ENCODE measurements at places on chromosomes 7 and 10. TPM values are rescaled to one million over a fixed set of nuclear protein-coding genes. Genes with fewer than 3 reads are reported as not detected.

DNA sequence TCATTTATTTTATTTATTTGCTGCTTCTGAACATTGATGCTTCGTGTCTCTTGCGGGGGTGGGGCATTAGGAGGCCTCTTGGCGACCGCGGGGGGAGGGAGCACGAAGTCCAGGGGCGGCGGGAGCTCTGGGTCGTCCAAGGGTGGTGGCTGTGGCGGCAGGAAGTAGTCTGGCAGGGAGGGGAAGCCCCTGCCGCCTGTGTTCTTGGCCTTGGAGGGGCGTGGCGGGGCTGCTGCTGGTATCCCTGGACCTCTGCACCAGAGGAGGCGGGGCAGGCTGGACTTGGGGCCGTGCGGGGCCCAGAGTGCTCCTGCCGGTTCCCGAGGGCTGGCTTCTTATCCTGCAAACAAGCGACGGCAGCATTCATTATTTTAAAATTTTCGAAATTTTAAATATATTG lies 70.5 kb upstream of the ABI1 start:
- DNase-seq, result no peak

- DNase-seq, result peak; percentile 74
Measured at GRCh38 chr7:101162551-101163278, 2.7 kb downstream of the VGF start.

GRCh38 chr7:103691291-103691690 lies 245.3 kb upstream of the SLC26A5 start:
- DNase-seq, result no peak

The PNLIPRP3 gene
- 9.5 TPM for total RNA-seq

- peak; percentile 89 for DNase-seq
Measured at GRCh38 chr10:113045147-113046055, 95.4 kb downstream of the TCF7L2 start.

DNA sequence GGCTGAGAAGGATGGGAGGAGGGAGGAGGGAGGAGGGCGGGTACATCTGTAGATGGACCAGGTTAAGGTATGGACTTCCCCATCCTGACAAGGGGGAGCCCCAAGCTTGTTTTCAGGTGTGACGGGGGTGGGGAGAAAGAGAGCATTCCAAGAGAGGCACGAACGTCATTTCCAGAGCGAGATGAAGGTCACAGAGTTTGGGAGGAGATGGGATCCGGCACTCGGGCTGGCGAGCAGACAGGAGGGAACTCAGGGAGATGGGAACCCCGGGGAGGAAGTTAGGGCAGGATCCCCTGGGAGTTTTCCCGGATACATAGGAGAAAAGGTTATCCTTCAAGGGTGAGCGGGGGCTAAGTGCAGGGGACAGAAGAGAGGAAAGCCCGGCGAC lies 118.8 kb downstream of the CUX1 start:
- DNase-seq, result no peak

- no peak for DNase-seq
Measured at GRCh38 chr10:116398224-116398623, 29.4 kb upstream of the PNLIPRP3 start.

DNA sequence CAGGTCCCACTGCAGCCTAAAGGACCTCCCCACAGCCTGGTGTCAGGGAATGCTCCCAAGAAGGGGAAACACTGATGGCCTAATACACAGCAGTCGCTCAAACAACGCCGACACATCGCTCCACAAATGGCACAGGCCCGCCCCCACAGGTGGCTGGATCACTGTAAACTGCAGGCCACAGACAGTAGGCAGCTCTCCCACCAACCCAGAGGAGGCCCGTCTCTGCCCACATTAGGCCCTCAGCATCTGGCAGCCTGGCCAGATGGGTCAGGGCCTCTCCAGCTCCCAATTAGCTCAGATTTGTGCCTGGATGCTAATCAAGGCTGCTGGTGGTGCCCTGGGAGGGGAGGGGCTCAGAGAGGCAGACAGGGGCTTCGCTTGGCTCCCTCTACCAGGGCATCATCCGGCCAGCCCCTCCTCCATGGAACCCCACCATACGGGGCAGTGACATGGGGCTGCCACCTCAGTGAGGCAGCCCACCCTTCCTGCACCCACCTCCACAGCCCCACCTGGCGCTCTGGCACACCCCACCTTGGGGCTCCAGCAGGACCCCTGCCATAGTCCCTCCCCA lies 42.7 kb downstream of the CAMK2B start:
- DNase-seq, result no peak

GRCh38 chr7:44460325-44460724 lies 30.1 kb downstream of the NUDCD3 start:
- no peak for DNase-seq

The ASB4 gene
- not detected for total RNA-seq

GRCh38 chr7:159020987-159021386 lies 123.7 kb downstream of the VIPR2 start:
- no peak for DNase-seq

DNA sequence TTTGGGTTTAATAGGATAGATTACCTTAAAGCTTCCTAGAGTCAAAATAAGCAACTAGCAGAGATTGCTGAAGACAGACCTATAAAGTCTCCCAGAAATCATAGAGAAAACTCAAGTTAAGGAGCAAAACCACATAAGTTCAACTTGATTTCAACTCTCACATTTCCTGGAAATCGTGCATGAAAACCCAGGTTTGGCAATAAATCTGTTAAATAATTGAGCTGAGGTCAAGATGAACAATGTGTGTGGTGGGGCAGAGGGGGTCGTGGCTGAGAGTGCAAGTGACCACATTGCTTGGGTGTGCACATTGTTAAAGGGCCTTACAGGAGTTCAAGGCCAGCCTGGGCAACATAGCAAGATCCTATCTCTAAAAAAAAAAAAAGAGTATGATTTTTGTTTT lies 636.5 kb downstream of the GALNT17 start:
- no peak for DNase-seq

The HECW1 gene
- total RNA-seq, result 0.27 TPM

GRCh38 chr10:133378251-133379096 lies 588 bp upstream of the PAOX start:
- DNase-seq, result peak; percentile 29

GRCh38 chr10:62050893-62051433 lies 149.5 kb downstream of the ARID5B start:
- DNase-seq, result peak; percentile 90

GRCh38 chr10:36676756-36677430 lies 448.5 kb upstream of the ANKRD30A start:
- no peak for DNase-seq

The FKBP6 gene
- total RNA-seq, result not detected

DNA sequence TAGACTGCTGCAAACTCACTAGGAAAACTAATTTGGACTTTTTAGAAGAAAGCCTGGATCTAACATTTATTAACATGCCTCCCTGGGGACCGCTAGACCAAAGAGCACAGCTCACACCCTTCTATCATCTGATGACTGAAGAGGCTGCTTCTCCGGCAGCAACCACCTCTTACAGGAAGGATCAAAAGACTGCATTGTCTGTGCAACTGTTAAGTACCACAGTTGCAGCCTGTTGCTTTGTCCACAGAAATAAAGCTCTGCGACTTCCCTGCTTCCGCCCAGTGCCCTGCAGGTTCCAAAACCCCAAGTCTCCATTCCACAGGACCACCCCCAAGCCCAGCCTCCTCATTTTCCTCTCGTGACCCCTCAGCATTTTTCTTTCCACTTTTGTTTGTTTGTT lies 14.0 kb upstream of the PODXL start:
- no peak for DNase-seq

The KLF14 gene
- total RNA-seq, result not detected

DNA sequence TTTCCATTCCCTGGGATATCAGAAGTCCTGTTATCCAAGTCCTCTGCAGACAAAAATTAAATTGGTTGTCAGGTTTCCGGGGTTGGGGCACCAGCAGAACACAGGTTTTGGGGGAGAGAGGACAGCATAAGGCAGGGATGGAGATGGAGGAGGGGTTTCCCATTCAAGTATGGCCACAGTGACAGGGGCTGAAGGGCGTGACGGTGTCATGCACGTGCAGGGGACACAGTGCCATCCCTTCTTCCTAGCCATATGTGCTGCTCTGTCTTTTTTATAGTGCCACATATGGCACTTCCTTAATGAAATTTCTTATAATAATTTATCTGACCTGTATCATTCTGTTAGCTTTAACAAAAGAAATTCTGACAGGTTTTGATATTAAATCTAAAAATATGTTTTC lies 259.2 kb downstream of the PTEN start:
- DNase-seq, result no peak

The PPP1R3A gene
- total RNA-seq, result not detected

GRCh38 chr10:89515031-89515841 lies 20.2 kb downstream of the SLC16A12 start:
- peak; percentile 75 for DNase-seq

DNA sequence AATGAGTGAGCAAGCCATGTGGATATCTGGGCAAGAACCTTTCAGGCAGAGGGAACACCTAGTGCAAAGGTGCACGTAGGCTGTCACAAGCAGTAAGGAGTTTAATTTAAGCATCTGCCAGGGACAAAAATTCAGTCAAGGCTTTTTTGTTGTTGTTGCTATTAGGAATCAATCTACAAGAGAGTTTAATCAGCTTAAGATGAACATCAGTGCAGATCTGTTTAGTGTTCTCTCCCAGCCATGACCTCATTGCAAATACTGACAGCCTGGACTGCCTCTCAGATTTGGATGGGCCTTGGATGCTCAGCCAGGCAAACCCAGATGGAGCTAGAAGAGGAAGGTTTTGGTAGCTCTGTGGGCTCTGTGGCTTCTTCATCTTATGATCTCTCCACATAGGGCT lies 3.3 kb upstream of the GLCCI1 start:
- DNase-seq, result no peak

DNA sequence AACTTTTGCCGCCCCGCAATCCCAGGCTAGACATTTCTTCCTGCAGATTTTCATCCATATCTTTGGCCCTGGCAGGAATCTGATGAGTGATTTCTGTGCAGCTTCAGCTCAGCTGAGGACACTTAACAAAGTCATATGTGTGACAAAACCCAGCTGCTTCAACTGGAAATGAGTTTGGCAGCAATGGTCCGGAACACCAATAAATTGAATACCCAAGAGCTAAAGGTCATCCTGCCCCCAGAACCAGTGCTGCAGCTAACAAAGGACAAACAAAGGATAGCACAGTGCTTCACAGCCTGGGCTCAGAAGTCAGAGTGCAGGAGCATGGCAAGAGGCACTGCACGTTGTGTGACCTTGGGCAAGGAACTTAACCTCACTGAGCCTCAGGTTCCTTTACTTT lies 40.0 kb upstream of the TRIL start:
- DNase-seq, result no peak

DNA sequence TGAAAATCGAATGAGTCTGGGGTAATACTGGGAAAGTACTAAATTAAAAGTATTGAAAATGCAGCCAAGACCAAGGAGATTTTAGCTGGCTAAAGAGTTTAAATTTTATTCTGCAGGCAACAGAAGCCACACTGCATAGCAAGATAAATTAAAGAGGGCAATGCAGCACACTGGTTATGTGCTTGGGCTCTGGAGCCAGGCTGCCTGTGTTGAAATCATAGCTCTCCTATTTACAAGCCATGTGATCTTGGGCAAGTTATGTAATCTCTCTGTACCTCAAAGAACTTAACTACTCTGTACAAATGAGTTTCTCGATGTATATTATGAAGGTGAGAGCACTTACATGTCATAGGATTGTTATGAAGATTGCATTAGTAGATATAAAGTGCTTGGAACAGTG lies 9.9 kb downstream of the SLC25A13 start:
- peak; percentile 57 for DNase-seq

DNA sequence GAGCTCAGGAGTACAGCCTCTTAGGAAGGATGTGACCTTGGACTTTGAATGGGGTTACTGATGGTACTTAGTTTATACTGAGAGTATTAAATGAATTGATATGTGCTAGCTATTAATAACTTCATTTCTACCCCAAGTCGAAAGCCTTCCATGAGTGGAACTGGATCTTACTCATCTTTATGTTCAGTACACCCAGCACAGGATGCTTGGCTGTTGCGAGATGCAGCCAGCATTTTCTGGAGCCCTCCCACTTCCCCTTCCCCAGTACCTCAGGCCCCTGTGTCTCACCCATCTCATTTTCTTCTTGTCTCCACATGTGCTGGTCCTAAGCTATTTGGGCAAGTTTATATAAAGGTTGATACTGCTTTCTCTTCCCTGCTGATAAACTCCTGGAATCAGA lies 7.2 kb downstream of the UPP1 start:
- no peak for DNase-seq

The SSBP1 gene
- 269 TPM for total RNA-seq

- no peak for DNase-seq
Measured at GRCh38 chr10:131584287-131584686, 272.8 kb upstream of the TCERG1L start.

DNA sequence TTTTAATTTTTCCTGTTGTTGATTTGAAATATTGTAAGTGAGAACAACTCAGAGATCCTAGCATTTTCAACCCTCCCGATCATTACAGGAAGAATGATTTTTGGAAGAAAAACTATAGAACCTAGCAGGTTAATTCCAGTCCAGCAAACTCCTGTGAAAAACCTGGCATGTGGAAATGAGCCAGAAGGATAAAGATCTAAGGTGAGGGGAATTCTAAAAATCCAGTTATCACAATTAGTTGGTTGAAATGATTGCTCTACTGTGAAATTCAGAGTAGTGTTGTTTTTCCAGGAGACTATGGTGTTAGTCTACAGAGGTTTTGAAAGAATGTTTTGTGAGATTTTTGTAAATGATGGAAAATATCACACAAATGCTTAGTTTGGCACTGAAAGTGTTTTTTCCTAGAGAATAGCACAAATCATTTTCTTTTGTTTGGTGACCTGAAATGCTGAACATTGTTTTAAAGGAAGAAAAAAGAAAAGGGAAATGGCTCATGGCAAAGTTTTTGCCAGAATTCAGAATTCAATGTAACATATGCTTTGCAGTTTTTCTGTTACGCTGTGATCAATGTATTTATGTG lies 152.4 kb upstream of the SLC26A5 start:
- DNase-seq, result no peak

DNA sequence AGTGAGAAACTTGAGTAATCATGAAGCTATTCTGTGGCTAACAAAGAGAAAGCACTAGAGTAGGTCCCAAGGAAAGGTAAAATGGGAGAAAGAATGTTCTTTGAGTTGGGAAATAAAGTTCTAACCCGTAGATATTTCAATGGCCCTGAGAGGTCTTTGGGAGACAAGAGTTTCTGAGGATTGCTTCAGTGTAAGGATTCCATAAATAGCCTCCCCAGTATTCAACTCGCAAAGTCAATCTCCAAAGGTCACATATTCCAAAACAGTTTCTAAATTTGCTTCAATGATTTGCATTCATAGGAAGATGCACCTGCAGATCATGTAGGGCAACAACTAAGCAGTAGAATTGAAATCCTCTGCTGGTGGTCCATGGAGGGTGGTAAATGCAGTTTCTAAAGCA lies 238.5 kb downstream of the TMEM178B start:
- no peak for DNase-seq

The ATG9B gene
- 0.29 TPM for total RNA-seq

The PDLIM1 gene
- 98.1 TPM for total RNA-seq

The TRIM4 gene
- 28.2 TPM for total RNA-seq
